ENCODE measurements at places on chromosomes 5 and 9.

GRCh38 chr9:90107726-90108655 lies 503.2 kb downstream of the GADD45G start:
- no peak for DNase-seq

GRCh38 chr9:115300874-115301273 lies 182.9 kb upstream of the TNC start:
- DNase-seq = no peak

- no peak for DNase-seq
Measured at GRCh38 chr5:115985802-115986757, 23.8 kb downstream of the LVRN start.

DNA sequence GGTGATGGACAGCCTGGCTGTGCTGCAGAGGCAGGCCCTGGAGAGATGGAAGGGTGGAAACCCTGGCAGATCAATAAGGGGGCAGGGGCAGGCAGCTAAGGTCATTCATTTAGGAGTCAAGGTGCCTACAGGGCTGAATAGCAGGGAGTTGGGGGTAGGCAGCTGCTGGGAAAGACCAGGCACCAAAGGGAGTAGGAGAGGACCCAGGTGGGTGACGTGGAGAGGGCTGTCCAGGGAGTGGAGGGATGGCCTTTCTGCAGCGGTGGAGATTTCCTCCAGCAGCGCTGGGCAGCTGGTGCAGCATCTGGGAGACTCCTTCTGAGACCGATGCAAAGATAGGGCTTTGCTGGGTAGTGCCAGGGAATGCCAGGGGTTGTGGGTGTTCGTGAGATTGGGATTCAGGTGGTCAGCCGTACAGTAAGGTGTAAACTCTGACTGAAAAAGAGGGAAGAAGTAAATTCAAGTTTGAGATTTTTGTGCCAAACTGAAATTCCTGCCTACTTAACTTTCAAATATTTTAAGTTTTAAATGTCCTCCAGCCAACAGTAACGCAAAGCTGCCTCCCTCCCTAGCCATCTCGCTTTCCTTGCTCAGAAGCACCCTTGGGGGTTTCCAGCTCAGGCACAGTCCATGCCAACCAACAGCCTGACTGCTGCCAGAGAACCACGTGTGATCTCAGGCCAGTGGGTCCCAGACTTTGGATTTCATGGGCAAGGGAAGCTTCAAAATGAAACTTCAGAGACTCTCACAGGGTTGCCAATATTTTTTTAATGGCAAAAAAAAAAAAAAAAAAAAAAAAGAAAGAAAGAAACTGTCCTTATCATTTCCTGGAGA lies 18.6 kb upstream of the ANGPTL2 start:
- no peak for DNase-seq

DNA sequence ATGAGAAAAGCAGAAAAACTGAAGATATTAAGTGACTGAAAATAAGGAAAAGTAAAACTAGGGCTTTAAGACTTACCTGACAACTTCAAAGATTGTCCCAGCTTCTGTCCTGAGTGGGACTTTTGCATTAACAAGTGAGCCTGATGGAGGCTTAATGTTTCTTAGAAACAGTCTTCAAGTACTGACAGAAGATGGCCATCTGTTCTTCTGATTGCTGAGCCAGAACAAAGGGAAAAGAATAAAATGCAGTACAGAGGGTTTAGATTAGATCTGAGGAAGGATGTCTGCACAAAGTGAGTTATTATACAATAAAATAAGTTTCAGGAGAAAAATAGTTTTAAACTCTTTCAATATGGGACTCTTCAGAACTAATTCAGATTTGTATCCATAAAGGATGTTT lies 500.7 kb downstream of the CETN3 start:
- no peak for DNase-seq

- no peak for DNase-seq
Measured at GRCh38 chr9:129280236-129280622, 102.2 kb upstream of the IER5L start.

DNA sequence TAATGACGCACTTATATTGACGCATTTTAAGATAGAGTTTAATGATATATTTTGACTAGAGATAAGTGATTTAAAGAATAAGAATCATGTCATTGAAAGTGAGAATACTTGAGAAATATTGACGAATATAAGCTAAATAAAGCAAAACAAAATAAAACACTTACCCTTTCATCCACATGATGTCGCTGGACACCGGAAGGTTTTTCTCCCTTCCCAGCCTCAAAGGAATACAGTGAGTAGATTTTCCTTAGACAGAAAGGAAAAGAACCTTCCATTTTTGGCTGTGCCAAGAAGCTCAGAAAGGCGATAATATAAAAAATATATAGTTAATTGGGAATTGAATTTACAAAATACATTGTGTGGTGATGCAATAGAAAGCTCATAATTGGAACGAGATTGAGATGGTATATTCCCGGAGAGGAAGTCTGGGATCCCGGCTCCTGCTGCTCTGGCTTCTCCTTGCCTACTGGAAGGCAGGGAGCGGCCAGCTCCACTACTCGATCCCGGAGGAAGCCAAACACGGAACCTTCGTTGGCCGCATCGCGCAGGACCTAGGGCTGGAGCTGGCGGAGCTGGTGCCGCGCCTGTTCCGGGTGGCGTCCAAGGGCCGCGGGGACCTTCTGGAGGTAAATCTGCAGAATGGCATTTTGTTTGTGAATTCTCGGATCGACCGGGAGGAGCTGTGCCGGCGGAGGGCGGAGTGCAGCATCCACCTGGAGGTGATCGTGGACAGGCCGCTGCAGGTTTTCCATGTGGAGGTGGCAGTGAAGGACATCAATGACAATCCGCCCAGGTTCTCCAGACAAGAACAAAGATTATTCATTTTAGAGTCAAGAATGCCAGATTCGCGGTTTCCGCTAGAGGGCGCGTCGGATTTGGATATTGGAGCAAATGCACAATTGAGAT lies at the start of gene PCDHA5:
PCDHA5 (plus strand) TSS at position 239 of the 906 bp plus-strand sequence.
- DNase-seq = no peak

DNA sequence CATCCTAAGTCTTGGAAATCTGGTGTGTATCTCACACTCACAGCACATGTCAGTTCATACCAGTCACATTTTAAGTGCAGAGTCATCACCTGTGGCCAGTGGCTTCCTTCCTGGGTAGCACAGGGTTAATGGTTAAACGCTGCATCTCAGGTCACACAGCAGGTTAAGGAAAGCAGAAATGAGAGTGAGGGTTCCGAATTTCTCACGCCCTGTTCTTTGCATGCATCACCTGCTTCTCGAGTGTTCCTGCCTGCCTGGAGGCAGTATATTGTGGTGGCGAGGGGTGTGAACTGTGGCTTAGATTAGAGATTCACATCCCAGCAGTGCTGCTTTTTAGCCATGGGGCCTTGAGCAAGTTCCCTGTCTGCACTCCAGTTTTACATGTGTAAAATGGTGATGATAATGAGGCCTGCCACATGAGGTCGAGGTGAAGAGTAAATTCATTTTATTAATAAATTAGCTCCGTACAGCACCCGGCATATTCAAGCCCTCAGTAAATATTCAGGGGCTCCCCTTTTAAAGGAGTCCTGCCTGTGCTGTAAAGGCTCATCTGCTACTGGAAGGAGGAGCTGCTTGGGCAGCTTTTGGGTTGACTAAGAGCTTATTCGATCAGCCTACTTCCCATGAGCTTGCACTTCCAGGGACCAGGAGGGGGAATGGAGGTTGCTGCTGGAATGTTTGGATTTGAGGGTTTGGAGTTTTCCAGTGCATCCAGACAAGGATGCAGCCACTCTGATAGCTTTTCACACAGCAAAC lies 61.1 kb upstream of the SAP30L start:
- DNase-seq = no peak

- DNase-seq = no peak
Measured at GRCh38 chr5:150190987-150191386, 1.1 kb downstream of the SLC6A7 start.

DNA sequence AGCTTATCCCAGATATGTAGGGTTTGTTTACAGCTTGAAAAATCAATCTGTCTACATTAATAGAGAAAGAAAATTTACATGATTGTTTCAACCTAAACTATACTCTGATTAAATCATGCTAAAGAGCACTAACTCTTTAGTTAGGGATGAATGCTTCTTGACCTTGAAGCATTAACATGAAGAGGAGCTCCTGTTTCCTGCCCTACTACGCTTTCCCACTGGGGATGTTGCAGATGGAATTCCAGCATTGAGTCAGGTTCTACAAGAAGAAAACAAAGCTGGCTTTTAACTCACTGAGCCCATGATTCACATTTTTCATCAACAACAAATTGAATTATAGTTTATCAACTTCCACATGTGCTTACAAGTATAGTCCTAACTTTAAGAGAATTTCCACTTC lies 471.3 kb downstream of the TMEM232 start:
- DNase-seq = no peak

- DNase-seq = no peak
Measured at GRCh38 chr9:85331626-85332025, 410.1 kb downstream of the AGTPBP1 start.

DNA sequence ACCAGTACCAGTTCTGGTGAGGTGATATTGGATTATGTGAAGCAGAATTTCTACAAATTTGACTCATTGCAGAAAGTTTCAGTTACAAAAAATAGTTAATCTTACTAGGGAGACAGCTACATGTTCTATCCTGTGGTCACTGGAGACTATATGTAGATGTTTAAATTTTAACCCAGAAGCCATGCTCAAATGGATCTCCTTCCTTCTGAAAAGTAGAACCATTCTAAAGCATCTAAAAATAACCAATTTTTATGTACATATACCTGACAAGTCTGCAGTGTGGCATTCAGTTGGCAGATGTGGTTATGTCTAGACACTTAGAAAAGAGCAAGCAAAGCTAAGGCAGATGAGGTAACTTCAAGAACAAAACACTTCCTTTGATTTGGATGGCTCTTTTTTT lies 65.5 kb upstream of the POU4F3 start:
- DNase-seq = no peak

DNA sequence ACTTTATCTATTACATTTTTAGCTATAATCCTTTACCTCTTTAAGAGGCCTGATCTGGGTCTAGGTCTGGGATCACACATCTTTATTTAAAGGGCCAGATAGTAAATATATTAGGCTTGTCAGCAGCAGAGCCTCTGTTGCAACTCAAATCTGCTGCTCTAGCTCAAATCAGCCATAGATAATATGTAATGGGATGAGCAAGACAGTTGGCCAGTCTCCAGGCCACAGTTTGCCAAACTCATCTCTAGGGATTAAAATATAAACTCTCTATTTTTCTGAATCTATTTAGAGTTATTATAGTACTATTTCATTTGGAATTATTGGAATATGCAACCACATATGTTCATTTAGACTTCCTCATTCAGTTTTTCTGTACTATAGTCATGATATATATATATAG lies 115.9 kb upstream of the MINAR2 start:
- DNase-seq = no peak

- DNase-seq = no peak
Measured at GRCh38 chr5:87770601-87771121, 357.9 kb upstream of the CCNH start.

GRCh38 chr9:32524892-32525708 lies 896 bp downstream of the RIGI start:
- DNase-seq = no peak

DNA sequence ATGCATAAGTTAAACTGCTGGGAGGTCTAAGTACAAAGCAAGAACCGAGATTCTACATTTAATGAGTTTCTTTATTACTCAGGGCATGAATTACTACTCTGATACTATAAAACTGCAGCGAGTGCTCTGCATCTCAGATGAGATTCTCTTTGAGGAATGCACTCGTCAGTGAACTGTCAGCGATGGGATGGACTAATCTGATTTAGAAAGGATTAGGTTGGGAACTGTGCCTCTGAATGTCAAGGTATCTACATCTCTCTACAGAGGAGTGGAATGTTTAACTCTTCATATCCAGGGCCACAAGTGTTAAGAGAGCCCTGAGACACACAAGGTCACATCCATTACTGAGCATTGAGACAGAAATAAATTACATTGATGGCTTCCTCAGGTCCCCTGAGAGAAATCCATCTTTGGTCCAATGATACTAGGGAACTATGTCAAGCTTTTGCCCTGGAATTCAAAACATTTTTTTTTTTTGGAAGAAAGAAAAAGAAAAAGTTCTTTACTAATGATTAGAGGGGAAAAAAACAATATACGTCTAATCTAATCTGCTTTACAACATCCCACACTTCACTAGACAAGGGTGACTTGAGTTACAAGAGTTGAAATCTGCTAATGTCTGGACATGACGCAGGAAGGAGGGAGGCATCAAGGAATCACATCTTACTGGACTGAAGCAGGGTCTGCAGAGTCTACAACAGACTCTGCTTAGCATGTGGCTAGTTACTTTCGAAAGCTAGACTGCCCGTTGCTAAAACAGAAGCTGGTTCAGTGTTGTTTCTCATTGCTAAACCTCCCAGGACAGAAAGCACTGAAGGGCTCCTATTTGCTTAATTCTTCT lies 270.0 kb upstream of the TLE4 start:
- DNase-seq = no peak

DNA sequence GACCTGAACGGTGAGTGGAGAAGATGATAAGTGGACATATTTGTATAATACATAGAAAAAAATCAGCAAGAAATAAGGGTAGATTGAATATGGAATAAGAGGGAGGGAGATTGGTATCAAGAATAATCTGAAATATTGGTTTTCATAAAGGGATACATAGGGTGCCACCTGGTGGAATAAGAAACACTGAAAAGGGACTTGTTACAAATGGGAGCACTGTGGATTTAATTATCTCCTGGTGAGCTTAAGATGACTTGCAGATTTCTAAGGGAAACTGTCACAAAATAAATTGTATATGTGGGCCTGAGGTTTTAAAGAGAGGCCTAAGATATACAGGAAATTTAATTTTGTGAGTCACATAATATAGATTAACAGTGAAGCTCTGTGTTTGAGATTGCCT lies 1403.5 kb upstream of the CDH18 start:
- no peak for DNase-seq

DNA sequence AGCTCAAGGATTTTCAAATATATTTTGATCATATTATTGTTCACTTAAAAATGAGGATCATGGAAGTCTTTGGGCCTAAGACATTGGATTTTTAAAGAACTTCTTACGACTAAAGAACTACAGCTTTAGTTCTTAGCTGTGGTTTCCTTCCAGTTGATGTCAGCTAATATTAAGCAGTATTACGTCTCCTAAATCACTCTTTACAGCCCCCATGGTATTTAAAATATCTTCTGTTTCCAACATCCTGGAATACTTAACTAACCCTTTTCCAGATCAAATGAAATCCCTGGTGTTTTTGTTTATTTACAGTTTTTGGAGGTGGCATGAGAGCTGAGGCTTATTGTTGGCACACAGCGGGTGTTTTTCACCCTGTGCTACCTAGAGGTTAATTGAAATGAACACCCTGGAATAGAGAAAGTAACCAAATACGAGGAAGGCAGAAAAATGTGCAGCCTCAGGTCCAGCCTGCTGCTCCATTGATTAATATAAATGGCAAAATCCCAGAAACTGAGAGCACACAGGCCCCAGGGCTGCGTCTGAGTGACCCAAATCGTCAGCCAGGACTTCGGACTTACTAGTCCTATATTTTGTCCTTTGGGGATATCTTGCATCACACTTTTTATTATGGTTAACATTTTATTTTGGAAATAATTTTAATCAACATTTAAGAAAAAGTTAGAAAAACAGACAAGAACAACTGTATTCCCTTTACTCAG lies 52.3 kb upstream of the ICE1 start:
- DNase-seq = no peak
